ENCODE measurements at places on chromosomes 11 and 22. TPM values are rescaled to one million over a fixed set of nuclear protein-coding genes. Genes with fewer than 3 reads are reported as not detected.

Gene ESAM
- polyA plus RNA-seq = 68.2 TPM

Gene SYT13
- 11.6 TPM for polyA plus RNA-seq

Gene SLC6A5
- polyA plus RNA-seq = 0.14 TPM

Gene OR5B3
- polyA plus RNA-seq = not detected

Gene SCGB2A2
- not detected for polyA plus RNA-seq

Gene CYB5R2
- 30.3 TPM for polyA plus RNA-seq

Gene HBB
- polyA plus RNA-seq = 152 TPM

Gene SLC37A2
- 1.0 TPM for polyA plus RNA-seq

Gene EXPH5
- polyA plus RNA-seq = 3.7 TPM

Gene APOL3
- 15.5 TPM for polyA plus RNA-seq

GRCh38 chr11:120722524-120722923 lies 211.0 kb downstream of the GRIK4 start:
- DNase-seq = no peak

- DNase-seq = no peak
These were observed 61.1 kb downstream of the LINC01488 start for GRCh38 chr11:69542314-69543168.

- no peak for DNase-seq
These were observed 9.2 kb upstream of the ANO1 start for GRCh38 chr11:70068950-70069349.

GRCh38 chr22:24593836-24594568 lies 1.1 kb upstream of the LRRC75B start:
- DNase-seq = no peak

DNA sequence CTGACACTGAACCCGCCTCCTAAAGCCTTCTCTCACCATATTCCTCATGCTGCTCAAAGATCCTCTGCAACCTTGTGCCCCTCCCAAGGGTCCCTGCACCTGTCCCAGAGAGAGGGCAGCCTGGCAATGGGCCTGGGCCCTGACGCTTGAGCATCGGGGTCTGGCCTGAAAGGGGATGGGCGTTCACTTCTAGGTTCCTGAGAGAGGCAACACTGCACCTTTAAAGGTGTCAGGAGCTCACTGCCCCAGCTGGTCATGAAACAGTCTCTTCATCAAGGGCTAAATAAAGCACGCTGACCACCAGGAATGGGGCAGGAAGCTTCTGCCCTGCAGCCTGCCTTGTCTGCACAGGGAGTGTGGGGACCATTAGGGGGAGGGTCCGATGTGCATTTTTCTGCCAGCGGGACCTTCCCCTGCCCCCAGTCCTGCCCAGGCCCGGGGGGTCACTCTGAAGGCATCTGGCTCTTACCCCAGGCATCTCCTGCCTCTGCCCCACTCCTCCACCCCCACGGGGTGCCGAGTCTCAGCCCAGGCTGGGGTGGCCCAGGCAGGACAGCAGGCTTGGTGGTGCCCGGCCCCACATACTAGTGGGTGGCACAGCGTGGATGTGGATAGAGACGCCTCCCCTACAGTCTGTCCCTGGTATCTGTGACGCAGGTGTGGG lies 3.5 kb downstream of the C11orf21 start:
- no peak for DNase-seq

DNA sequence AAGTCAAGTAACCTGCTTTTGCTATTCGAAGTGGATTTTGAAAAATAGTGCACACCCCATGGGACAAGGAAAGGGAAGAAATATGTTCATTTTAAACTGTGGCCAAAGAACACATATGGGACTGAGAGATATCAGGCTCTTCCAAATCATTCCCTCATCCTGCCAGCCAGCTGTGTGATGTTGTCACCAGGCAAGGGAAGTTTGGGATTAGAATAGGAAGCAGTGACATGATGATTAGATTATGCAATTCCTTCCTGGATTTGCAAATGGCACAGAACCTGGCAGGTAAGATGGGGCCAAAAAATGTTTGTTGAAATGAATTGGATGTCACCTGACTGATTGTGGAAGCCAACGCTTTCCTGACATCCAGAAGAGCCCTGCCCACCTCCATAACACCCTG lies 4.9 kb upstream of the SCN3B start:
- DNase-seq = no peak

GRCh38 chr22:33049119-33049729 lies 9.0 kb downstream of the SYN3 start:
- no peak for DNase-seq

DNA sequence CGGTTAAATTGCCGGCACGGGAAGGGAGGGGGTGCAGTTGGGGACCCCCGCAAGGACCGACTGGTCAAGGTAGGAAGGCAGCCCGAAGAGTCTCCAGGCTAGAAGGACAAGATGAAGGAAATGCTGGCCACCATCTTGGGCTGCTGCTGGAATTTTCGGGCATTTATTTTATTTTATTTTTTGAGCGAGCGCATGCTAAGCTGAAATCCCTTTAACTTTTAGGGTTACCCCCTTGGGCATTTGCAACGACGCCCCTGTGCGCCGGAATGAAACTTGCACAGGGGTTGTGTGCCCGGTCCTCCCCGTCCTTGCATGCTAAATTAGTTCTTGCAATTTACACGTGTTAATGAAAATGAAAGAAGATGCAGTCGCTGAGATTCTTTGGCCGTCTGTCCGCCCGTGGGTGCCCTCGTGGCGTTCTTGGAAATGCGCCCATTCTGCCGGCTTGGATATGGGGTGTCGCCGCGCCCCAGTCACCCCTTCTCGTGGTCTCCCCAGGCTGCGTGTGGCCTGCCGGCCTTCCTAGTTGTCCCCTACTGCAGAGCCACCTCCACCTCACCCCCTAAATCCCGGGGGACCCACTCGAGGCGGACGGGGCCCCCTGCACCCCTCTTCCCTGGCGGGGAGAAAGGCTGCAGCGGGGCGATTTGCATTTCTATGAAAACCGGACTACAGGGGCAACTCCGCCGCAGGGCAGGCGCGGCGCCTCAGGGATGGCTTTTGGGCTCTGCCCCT lies 529 bp upstream of the CCND1 start:
- DNase-seq = no peak

DNA sequence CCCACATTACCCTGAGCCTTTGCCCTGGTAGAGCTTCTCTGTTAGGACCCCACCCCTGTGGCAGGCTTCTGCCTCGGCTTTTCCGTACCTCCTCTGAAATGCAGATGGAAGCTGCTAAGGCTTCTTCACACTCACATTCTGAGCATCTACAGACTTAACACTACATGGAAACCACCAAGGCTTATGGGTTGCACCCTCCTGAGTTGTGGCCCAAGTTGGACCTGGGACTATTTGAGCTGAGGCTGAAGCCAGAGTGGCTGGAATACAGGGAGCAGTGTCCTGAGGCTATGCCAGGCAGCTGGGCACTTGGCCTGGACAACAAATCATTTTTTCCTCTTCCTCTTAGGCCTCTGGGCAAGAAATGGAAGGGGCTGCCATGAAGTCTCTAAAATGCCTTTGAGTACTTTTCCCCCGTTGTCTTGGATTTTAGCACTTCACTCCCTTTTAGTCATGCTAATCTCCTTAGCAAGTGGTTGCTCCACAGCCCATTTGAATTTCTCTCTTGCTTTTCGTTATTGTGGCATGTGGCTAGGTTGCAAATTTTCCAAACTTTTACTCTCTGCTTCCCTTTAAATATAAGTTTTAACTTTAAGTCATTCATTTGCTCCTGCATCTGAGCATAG lies 114.8 kb upstream of the FIBIN start:
- DNase-seq = no peak

GRCh38 chr11:14414470-14415461 lies 55.8 kb upstream of the RRAS2 start:
- DNase-seq = no peak

GRCh38 chr11:118928870-118929500 lies 3.3 kb upstream of the BCL9L start:
- DNase-seq = no peak

DNA sequence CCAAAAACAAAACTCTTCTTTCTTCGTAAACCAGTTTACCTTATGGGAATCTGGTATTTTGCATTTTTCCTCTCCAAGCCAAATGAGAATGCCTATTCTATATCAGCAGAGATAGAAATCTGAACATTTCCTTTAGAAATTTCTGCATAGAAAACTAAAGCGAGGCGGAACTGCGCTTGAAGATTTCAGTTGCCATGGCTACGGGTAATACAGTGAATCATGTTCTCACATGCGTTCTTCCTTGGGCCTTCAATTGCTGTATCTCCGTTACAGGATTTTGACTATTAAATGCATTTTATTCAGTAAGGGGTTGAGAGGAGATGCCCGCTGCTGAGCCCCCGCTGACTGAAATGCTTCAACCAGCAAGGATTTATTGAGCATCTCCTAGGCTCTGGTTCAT lies 108.2 kb upstream of the CRYBB3 start:
- no peak for DNase-seq

Data from right renal cortex interstitium (tissue), 3 donors.